Right renal cortex interstitium (tissue), 3 donors: ENCODE measurements at places on chromosomes 3 and 15. TPM values are rescaled to one million over a fixed set of nuclear protein-coding genes. Genes with fewer than 3 reads are reported as not detected.

DNA sequence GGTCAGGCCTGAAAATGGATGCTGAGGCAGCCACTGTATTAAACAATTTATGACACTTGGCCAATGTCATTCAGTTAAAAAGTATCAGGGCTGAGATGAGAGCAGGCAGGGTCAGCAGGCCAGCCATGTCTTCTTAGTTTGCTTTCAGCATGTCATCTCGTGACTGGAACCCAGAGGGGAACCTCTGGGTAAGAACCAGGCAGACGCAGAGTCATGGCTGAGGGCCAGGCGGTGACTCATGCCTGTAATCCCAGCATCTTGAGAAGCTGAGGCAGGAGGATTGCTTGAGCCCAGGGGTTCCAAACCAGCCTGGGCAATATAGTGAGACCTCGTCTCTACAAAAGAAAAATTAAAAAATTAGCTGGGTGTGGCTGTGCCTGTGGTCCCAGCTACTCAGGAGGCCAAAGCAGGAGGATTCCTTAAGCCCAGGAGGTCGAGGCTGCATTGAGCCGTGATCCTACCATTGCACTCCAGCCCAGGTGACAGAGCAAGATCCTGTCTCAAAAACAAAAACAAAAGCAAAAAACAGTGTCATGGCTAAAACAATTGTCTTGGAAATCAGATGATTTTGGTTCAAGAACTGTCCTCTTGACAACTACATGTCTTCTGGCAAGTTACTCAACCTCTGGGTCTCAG, 11.7 kb downstream of the BCL2L10 start:
- DNase-seq = no peak

The NRG4 gene
- 4.5 TPM for polyA plus RNA-seq

The MNS1 gene
- 30.0 TPM for polyA plus RNA-seq

DNA sequence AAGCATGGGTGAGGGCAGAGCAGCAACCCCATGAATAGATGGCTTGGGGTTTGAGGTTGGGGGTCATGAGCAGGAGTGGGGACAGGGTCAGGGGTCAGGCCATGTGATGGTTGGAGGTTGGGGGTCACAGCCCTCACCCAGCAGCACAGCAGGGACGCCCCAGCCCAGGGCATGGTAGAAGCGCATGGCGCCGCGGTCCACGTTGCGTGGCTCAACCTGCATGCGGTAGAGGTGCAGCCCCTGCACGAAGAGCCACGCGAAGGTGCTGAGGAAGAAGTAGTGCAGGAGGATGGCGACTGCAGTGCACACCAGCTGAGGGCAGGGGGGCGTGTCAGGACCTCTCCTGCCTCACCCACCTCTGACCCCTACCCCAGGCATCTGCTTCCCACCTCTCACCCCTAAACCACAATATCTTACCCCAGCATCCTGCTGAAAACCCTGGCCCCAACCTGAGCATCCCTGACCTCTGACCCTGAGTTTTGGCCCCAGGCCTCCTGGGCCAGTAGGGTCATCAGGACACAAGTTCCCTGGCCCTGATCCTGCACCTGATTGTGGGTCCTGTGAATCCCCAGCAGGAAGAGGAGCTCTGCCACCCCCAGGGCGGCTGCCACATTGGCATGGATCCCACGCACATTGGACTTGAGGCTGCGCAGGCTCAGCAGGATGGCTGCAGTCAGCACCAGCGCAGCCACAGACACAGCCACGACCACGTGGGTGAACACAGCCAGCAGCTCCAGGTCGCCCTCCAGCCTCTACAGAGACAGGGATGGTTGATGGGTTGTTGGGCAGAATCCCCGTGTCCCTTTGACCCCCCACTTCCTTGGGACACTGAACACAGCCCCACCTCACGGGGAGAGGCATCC, 9.9 kb upstream of the SLC26A6 start:
- no peak for DNase-seq

- DNase-seq = no peak
These were observed 207.1 kb downstream of the UACA start for GRCh38 chr15:70556151-70556741.

GRCh38 chr3:63032881-63033280, 157.7 kb upstream of the CADPS start:
- DNase-seq = no peak

DNA sequence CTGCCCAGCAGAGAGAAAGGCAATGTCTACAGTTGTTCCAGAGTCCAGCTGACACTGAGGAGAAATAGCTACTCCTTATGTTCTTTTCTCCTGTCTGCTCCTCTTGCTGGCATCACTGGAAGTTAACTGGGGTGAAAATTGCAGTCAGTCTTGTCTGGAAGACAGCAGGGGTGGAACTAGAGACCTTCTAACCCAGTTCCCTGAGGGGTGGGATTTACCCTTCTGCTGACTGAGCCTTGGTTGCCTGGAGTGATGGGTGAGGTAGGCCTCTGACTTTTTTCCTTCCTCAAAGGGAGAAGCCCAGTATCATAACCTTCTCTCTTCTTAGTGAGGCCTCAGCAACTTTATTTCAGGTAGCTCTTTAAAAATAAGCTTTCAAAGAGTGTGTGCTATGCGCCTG, 16.2 kb downstream of the ZNF609 start:
- no peak for DNase-seq

- no peak for DNase-seq
These were observed 23.1 kb downstream of the TP53BP1 start for GRCh38 chr15:43469867-43470266.

The DUOXA2 gene
- polyA plus RNA-seq = not detected

- DNase-seq = no peak
These were observed 108.8 kb upstream of the HACD2 start for GRCh38 chr3:123693584-123694190.

DNA sequence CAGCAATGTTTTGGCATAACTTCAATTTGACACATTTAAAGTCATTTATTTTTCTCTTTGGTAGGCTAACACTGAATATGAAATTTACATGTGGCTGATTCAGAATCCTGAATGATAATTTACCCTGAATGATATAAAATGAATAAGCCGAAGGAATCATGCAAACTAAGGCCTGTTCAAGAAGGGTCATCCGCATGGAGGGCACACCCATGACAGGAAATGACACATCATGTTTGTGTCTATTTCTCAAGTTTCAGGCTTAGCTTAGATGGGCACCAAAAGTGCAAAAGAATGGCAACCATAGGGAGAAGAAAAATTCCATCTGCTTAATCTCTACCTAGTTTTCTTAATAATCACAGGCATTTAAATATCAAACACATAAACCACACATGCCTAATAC, 141.5 kb downstream of the DUT start:
- DNase-seq = no peak

The RHOV gene
- polyA plus RNA-seq = 1.4 TPM

- no peak for DNase-seq
These were observed 42.7 kb downstream of the MAP3K13 start for GRCh38 chr3:185405664-185406063.

GRCh38 chr3:129621626-129622225, 15.2 kb upstream of the PLXND1 start:
- no peak for DNase-seq

The GATA2 gene
- 38.9 TPM for polyA plus RNA-seq

- no peak for DNase-seq
These were observed 5.1 kb upstream of the BFSP2 start for GRCh38 chr3:133394561-133395311.

DNA sequence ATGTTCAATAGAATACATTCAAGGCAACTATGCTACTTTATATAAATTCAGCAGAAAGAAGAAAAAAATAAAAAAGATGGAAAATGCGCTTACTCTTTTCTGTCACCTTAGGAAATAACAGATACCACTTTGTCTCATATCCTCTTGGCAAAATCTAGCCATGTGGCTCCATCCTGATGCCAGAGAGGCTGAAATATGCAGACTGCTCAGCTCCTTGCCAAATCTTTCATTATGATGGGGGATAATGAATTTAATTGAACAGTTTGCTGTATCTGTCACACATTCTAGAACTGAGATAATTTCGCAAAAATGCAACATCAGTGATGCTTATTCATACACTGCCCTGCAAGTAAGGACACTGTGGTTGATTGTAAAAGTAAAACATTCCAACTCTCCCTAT, 1081.5 kb downstream of the PLOD2 start:
- no peak for DNase-seq

DNA sequence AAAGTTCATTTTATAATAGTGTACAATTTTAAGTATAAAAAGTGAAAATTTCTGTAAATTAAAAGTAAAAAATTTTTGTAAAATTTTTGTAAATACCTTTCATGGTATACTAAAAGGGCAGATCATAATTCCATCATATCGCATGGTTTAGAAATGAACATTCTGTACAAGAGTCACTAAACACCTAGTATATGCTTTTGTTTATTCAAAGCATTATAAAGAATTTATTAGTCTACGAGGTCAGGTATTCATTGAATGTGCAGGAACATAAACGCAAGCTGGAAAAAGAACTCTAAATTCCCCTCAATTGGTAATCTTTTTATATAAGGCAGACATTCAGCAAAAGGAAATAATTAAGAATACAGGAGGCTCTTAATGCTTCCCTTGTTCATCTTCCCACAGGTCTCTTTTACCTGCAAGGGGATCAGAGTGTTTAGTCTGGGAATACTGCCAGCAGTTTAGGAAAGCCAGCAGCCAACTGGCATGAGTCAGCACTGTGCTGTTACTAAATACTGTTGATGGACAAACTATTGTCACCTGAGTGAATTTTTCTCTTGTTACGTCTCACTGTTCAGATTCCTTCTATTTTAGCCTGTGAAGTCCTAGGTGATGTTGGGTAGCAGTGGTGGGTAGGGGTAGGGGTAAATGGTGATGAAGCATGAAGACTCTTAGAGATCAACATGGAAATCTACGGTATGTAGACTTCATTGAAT, 70.1 kb downstream of the UQCC5 start:
- no peak for DNase-seq

GRCh38 chr3:189404797-189405484, 226.2 kb upstream of the TP63 start:
- DNase-seq = no peak

DNA sequence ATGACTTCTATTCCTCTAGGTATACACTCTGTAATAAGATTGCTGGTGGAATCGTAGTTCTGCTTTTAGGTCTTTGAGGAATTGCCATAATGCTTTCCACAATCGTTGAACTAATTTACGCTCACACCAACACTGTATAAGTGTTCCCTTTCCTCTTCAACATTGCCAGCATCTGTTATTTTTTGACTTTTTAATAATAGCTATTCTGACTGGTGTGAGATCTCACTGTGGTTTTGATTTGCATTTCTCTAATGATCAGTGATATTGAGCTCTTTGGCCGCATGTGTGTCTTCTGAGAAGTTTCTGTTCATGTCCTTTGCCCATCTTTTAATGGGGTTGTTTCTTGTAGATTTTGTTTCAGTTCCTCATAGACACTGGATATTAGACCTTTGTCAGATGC, 12.8 kb downstream of the NXPE3 start:
- DNase-seq = no peak

DNA sequence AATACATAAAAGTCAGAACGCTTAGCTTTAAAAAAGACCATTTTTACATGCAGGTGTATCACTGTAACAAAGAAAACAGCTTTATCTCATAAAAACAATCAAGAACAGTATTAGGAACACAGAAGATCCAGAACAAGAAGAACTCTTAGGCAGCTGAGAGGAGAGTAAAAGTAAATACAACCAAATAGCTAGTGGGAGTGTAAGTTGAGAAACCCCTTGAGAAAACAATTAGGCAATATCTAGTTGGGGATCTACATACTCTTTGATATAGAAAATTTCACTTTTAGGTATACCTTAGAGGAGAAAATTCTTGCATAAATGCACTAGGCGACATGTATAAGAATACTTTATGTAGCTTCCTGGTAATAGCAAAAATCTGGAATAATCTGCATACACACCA, 7.5 kb downstream of the TMF1 start:
- no peak for DNase-seq
